NCI-H2081 (cell line): ENCODE measurements at places on chromosomes 1 and 21.

- no peak for DNase-seq
Measured at GRCh38 chr21:29320031-29320430, 21.3 kb downstream of the BACH1 start.

- DNase-seq = no peak
Measured at GRCh38 chr21:14591377-14591776, 45.3 kb upstream of the SAMSN1 start.

- DNase-seq = no peak
Measured at GRCh38 chr1:23441446-23442148, 17.0 kb upstream of the TCEA3 start.

- DNase-seq = peak; percentile 28
Measured at GRCh38 chr1:40267767-40268187, 9.7 kb downstream of the ZMPSTE24 start.

GRCh38 chr1:193479187-193479586 lies 292.8 kb upstream of the B3GALT2 start:
- no peak for DNase-seq

DNA sequence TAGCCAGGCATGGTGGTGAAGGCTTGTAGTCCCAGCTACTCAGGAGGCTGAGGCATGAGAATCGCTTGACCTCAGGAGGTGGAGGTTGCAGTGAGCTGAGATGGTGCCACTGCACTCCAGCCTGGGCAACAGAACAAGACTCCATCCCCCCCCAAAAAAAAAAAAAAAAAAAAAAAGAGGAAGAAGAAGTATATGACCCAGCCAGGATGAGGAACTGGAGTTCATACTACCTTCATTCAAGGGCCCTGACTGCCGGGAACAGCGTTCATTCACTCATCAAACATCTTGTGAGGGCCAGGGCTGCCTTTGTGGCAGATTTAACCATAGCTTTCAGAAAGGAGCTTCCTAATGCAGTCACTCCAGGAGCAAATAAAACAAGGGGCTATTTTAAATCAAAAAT lies 127.6 kb downstream of the MRPS6 start:
- no peak for DNase-seq

DNA sequence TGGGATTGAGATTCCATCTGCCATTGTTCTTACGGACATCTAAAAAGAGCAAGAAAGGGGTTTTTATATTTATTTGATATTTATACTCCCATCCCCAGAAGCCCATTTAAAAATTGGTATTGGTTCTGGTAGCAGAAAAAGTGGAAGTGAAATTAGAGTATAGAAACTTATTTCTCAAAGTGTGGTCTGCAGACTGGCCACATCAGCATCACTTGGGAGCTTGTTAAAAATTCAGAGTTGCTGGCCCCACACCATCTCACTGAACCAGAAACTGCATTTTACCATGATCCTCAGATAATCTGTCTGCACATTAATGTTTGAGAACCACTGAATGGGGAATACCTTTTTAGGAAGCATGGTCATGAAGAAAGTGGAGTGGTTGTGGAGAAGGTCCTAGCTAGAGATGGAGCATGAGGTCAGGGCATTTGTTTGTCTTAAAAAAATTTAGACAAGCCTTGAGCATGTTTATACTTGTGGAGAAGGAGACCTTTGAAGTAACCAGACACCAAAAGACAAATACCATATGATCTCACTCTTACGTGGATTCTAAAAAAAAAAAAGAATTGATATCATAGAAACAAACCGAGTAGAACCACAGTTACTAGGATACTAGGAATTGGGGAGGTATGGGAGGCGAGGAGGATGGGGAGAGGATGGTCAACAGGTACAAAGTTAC lies 116.3 kb downstream of the ST6GALNAC3 start:
- DNase-seq = no peak

- DNase-seq = no peak
Measured at GRCh38 chr1:48547561-48548220, 75.7 kb upstream of the SPATA6 start.

DNA sequence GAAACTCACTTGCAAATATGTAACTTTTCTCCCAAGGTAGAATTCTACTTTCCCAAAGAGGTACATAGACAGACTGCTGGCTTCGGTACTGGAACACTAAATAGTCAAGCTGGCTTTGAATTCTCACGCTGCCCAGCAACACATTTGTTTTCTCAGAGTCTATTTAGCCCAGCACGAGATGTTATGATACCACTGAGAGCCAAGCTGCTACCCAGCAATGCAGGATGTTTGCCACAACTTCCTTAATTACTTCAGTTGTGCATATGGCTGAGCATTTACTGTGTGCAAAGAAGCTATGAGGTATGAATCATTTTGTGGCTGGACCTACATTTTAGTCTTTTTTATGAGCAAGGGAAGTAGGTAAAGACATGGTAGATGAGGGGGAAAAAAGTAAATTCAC lies 793.2 kb downstream of the PLA2G4A start:
- DNase-seq = peak; percentile 58

- DNase-seq = no peak
Measured at GRCh38 chr1:91725618-91725988, 160.3 kb downstream of the TGFBR3 start.

DNA sequence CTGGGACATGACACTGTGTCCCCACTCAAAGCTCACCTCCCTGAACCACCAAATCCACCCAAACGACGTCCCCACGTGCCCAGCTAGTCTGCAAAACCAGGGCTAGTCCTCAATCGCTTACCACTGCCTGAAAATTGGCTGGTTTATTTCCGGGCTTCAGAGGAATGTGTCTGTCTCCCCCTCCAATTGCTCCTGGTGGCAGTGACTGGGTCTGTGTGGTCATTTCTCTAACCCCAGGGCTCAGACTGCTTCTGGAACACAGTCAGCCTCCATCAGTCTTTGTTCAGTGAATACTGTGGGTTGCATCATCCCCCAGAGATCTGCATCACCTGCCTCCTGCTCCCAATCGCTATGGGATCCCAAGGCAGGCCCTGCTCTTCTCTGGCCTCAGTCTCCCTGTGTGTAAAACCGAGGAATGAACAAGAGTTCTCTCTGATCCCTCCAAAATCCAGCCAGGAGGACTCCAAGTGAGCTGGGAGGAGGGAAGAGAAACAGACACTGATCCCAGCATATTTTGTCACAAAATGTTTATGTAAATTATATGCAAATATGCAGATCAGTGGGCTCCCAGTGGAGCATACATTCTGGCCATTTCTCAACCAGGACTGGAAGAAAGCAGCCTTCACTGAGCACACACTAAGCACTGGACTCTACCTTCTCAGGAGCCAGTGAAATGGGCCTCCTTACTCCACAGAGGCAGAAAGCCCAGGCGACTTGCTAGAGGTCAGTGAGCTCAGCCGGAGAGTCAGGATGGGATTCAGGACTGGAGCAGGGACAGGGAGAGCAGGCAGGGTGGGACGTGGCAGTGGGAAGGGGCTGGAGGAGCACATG lies 20.9 kb downstream of the SDC3 start:
- DNase-seq = no peak

DNA sequence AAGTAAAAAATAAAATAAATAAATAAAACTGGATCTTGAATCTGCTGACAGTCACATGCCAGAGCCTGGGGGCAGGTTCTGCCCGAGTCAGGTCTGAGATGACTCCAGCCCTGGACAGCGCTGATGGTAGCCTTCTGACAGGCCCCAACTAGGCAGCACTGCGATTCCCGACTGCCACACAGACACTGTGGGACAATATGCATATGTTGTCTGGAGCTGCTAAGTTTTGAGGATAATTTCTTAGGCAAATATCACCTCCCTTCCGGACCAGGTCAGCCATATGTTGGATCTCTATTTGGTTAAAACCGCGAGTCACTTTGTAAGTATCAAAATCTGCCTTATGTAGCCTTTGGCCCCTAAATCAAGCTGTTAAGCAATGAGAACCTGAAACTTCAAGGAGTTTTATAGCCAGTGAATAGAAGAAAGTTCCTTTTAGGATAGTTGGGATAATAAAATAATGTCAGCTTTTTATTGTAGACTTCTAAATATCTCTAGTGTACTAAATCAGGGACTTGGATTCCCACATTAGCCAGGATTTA lies 20.8 kb upstream of the TRIM17 start:
- no peak for DNase-seq

GRCh38 chr1:97163591-97164275 lies 442.1 kb downstream of the PTBP2 start:
- DNase-seq = no peak

GRCh38 chr1:3858231-3858981 lies 1.1 kb downstream of the DFFB start:
- peak; percentile 9 for DNase-seq

DNA sequence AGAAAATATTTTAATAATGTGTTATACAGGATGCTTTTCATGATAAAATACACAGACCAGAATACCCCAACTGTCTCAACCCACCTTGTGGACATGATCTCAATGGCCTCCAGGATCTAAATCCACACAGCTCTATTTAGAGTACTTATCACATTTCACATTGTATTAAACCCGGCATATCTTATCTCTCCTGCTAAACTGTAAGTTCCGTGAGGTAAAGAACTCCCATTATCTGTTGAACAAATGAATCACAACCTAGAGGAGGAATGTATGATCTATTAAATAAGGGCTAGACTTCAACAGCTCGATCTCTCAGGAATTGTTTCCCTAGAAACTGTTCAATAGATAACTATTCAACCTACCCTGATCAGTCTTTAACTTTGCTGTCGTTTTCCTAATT lies 6.9 kb downstream of the ETV3 start:
- DNase-seq = no peak

GRCh38 chr1:235746245-235746644 lies 96.7 kb upstream of the GNG4 start:
- no peak for DNase-seq

- no peak for DNase-seq
Measured at GRCh38 chr1:44862829-44863401, 19.9 kb upstream of the PTCH2 start.

DNA sequence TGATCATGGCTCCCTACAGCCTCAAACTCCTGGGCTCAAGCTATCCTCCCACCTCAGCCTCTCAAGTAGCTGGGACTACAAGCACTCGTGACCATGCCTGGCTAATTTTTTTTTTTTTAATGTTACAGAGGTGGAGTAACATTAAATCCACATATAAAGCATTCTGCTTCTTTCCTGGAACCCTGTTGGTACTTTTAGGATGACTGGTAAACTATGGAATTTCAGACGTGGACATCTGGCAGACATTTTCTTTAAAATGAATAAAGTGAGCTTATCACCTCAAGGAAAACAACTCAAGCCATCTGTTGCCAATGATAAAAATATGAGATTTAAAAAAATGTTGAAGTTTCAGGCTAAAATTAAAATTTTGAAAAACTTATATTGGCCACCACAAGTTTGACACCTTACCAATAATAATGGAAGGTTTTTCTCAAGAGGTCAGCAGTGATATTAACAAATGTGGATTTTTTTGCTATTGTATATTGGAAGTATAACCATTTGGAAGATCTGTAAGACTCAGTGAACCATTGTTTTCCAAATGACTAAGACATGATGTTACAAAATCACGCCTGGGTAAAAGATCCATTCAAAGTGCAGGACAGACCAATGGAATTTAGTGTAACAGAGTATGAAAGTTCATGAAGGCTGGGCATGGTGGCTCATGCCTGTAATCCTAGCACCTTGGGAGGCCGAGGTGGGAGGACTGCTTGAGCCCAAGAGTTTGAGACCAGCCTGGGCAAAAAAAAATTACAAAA lies 52.7 kb upstream of the EIF4G3 start:
- DNase-seq = no peak

- DNase-seq = no peak
Measured at GRCh38 chr1:207937204-207937603, 26.3 kb upstream of the CD34 start.

DNA sequence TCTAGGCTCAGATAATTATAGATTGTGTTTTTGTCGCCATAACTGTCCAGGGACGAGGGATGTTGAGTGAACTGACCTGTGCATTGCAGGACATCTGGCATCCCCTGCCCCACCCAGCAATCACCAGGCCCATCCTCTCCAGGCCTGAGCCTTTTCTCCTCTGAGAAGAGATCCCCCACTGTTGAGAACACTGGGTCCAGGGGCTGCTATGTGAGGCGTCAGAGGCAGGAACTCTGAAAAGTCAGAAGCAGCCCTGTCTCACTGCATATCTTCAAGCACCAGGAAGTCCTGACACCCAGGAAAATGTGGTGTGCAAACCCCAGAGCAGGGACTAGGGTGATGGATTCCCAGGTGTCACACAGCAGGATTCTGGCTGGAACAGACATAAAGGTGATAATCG lies 17.1 kb upstream of the ACBD3 start:
- no peak for DNase-seq

DNA sequence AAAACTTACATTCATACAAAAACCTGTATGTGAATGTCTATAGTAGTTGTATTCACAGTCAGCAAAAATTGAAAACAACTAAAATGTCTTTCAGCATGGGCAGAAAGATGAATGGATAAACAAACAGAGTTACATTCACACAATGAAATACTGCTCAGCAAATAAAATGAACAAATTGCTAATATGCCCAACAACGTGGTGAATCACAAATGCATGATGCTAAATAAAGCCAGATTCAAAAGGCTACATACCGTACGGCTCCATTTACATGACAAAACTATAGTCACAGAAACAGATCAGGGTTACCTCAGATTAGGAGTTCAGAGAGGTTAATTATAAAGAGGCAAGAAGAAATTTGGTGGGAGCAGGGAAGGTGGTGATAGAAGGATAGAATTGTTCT lies 100.7 kb upstream of the KCTD3 start:
- DNase-seq = no peak

GRCh38 chr1:172343240-172344160 lies 77.0 kb upstream of the C1orf105 start:
- DNase-seq = no peak

- DNase-seq = no peak
Measured at GRCh38 chr1:228350831-228351781, 55.5 kb downstream of the TRIM11 start.
